GM03348 (cell line): ENCODE measurements at places on chromosomes 1 and 21.

GRCh38 chr1:201528631-201529252, 10.2 kb upstream of the NAV1 start:
- DNase-seq: no peak

DNA sequence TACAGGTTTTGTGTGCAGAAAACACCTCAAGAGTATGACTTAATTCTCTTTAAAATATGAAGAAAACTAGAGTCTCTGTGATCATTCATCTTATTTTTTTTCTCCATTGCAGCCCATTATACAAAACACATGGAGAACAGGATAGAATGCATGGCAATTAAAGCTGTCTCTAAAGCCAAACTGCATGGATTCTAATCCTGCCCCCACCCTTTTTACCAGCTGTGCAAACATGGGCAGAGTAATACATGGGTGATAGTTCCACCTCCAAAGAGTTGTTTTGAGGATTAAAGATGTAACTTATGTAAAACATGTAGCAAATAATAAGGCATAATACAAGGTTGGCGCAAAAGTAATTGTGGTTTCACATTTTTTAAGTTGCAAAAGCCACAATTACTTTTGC, 114.4 kb downstream of the CLEC20A start:
- no peak for DNase-seq

GRCh38 chr21:20010691-20011200, 987.5 kb upstream of the NCAM2 start:
- DNase-seq: no peak

GRCh38 chr1:204344665-204345355, 14.9 kb downstream of the PLEKHA6 start:
- no peak for DNase-seq

- no peak for DNase-seq
Observed at GRCh38 chr21:42337830-42338728, 12.7 kb downstream of the TFF2 start.

GRCh38 chr1:111127923-111128643, 11.8 kb downstream of the DRAM2 start:
- no peak for DNase-seq

- no peak for DNase-seq
Observed at GRCh38 chr1:72693376-72693775, 411.0 kb upstream of the NEGR1 start.

GRCh38 chr1:150080784-150081183, 13.2 kb downstream of the VPS45 start:
- no peak for DNase-seq

GRCh38 chr21:15676935-15677334, 52.8 kb upstream of the USP25 start:
- DNase-seq: no peak

GRCh38 chr1:226492426-226493137, 56.0 kb upstream of the STUM start:
- DNase-seq: no peak

GRCh38 chr21:18030248-18030647, 211.1 kb upstream of the C21orf91 start:
- no peak for DNase-seq

DNA sequence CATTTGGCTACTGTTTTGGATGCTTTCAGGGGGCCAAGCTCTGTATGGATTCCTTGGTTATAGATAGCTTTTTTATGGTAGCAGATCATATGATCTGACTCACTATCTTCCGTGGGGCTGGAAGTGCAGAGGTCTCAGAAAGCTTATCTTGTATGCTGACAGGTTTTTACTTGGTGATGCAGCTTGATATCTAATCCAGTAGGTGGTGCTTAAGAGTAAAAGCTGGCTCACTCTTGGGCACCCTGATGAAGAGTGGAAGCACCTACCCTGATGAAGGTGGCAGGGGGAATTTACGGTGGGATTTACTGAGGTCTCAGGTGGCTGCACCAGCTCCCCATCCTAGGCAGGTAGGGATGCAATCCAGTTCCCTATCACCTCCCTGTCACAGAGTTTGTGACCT, 151.2 kb downstream of the PTBP2 start:
- DNase-seq: no peak

- DNase-seq: no peak
Observed at GRCh38 chr1:91548376-91549040, 47.9 kb downstream of the CDC7 start.

GRCh38 chr1:233439721-233440120, 112.2 kb downstream of the MAP3K21 start:
- no peak for DNase-seq

GRCh38 chr1:219990782-219991510, 55.4 kb downstream of the EPRS1 start:
- peak; percentile 35 for DNase-seq

DNA sequence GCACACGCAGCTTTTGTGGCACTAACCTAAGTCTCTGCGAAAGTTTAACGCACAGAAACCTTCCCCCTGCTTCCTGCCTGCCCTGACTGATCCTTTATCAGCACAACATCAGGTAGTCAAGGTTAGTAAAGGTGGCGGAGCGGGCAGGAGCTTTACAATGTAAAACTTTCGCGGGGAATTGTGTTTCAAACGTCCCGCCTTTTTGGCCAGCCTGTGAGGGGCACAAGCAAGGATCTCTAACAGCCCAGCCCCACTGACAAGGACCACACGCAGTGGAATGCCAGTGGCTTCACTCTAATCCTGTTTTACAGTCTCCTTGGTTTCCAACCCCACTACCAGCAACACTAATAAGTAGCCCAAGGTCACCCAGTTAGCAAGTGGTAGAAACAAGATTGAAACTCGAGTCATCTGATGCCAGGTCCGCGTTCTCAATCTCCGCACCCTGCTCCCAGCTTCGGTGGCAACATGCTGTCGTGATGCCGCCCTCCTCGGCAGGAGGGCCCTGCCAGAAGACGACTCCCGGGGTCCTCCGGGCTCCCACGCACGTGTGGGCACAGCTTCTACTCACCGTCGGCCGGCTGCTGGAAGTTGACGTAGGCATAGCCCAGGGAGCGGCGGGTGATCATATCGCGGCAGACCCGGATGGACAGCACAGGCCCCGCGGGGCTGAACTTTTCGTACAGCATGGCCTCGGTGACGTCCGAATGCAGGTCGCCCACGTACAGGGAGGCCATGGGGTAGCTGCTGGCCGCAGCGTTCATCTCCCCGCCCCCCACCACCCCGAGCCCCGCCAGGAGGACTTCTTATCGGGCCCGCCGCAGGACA, 1.2 kb downstream of the PABPC4 start:
- DNase-seq: peak; percentile 68

DNA sequence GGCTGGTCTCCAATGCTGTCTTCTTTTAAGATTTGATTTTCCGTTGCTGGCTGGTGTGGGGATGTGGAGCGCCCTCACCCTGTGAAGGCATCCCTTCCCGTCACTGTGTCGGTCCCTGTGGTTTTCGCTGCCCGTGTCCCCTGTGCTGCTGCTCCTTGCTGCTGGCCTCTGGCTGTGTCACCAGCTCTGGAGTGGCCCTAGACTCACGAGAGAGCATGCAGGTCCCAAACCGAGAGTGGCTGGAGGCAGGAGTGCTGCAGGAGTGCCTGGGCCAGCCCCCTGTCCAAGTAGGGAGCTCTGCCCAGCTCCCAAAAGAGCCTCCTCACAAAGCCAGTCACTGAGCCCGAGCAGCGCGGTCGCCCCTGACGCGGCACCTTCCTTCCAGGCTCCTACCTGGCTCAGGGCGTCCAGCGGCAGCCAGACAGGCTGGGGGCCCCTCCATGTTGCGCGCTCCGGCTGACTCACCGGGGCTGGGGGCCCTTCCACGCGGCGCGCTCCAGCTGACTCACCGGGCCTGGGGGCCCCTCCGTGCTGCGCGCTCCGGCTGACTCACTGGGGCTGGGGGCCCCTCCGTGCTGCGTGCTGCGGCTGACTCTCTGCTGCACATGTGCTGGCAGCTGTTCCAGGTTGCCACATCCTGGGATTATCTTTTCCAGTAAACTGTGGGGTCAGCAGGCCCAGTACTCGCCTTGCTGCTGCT, 106.7 kb upstream of the COL6A1 start:
- DNase-seq: peak; percentile 97

GRCh38 chr1:57485643-57486042, 61.8 kb upstream of the DAB1 start:
- DNase-seq: peak; percentile 37

- no peak for DNase-seq
Observed at GRCh38 chr1:231431665-231432415, 9.8 kb upstream of the EGLN1 start.

DNA sequence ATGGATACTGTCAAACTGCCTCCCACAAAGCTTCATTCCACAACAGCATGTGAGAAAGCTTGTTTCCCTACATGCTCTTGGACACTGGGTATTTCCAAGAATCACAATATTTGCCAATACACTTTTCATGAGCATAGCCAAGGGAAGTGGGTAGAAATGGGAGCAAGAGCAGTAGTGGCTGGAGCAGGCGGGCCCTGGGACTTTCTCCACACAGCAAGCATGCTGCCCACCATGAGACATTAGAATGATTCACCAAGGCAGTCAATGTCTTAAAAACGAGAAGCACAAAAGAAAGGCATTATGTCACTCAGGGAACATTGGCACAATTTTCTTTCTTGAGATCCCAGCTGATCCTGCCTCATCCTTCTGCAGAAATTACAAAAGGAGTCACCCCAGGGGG, 371.6 kb upstream of the RUNX1 start:
- no peak for DNase-seq

DNA sequence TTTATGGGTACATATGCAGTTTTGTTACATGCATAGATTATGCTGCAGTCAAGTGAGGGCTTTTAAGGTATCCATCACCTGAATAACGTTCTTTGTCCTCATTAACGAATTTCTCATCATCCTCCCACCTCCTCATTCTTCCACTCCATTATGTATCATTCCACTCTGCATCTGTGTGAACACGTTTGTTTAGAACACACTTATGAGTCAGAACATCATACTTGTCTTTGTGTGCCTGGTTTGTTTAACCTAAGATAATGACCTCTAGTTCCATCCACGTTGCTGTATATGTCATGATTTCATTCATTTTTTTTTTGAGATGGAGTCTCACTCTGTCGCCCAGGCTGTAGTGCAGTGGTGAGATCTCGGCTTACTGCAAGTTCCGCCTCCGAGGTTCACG, 6.7 kb upstream of the MPC2 start:
- DNase-seq: no peak

DNA sequence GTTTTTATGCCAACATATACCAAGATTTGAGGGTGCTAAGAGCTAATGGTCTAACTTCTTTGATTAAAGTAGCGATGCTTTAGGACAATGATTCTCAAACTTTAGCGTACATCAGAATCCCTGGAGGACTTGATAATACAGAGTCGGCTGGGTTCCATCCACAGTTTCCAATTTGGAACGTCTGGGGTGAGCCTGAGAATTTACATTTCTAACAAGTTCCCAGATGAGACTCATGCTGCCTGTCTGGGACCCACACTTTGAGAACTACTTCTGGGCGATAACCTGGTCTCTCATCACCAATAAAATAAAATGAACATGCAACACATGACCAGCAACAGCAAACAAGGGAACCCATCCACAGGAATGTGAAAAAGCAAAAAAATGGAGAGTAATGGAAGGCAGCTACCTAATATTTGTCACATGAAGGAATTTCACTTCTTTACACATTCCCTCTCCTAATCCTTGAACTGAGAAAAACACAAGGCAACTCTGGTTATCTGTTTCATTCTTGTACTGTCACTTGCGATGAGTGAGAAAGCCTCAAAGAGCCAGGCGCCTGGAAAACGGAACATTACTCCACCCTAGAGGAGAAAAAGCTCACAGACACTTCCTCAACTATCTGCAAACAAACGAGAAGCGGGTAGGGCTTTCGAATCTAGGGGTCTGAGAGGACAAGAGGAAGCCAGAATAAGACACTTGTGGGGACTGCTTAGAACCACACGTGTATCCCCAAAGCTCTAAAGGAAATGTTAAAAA, 14.0 kb downstream of the HSF2BP start:
- DNase-seq: peak; percentile 73

- no peak for DNase-seq
Observed at GRCh38 chr1:101613546-101613945, 376.7 kb downstream of the S1PR1 start.

- no peak for DNase-seq
Observed at GRCh38 chr21:35509001-35509704, 460.1 kb upstream of the RUNX1 start.

DNA sequence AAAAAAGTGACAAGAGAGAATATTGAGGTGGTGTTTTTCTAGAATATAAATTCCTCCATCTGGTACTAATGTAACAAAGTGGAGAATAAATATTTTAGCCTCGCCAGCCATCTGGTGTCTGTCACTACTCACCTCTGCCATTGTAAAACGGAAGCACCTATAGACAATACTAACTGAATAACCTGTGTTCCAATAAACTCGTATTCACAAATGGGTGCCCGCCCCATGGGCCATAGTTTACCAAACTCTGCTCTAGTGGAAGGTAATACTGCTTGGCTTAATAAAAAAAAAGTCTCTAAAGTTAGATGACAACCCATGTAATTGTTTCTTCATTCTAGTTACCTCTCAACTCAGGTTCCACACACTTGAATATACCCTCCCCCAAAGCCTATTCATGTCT, 8.1 kb downstream of the MIS18A start:
- DNase-seq: no peak

DNA sequence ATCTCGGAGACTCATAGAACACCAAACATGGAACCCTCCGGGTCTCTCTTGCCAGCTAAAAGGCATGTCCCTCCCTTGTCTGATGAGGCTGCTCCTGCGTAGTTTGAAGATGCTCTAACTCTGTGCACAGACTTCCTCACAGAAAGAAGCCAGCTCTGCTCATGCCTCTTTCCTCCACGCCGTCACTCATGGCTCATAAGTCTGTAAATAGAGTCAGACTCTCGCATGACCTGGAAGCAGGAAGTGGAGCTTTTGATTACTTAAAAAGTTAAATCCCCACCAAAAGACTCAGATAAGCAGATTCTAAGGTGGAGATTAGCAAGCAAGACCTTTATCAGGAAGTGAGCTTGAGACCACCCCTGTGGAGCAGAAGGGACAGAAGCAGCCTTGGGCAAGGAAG, 171.6 kb downstream of the TRIM33 start:
- no peak for DNase-seq

DNA sequence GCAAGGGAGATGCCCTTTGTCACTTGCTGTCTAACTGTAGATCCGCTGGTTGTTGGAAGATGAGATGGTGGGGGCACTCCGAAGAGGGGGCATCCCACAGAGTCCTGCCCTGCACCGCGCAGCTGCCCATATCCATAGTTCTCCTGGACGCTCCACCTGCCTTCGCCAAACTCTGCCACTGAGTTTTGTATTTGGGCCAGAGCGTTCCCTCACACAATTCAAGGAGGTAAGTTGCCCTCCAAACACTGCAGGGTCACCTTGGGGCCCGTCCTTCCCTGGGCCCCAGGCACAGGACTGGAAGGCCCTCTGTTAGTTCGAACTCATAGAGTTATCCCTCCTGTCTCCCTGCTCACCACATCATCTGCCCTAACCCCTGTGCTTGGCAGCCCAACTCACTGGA, 22.1 kb downstream of the HYI start:
- DNase-seq: no peak

GRCh38 chr1:175514387-175514953, 228.9 kb downstream of the TNR start:
- DNase-seq: no peak
